CD4-positive, alpha-beta T cell treated with Interleukin-10 for 1 hour (primary cell): ENCODE measurements at places on chromosomes 6 and 20.

- DNase-seq, result no peak
Observed at GRCh38 chr6:70527071-70527737, 39.5 kb upstream of the SDHAF4 start.

GRCh38 chr20:17867131-17867925 is 101.3 kb downstream of the SNX5 start:
- no peak for DNase-seq

- DNase-seq, result no peak
Observed at GRCh38 chr6:12229332-12229731, 60.8 kb upstream of the EDN1 start.

- no peak for DNase-seq
Observed at GRCh38 chr20:5825130-5825719, 75.0 kb downstream of the SHLD1 start.

DNA sequence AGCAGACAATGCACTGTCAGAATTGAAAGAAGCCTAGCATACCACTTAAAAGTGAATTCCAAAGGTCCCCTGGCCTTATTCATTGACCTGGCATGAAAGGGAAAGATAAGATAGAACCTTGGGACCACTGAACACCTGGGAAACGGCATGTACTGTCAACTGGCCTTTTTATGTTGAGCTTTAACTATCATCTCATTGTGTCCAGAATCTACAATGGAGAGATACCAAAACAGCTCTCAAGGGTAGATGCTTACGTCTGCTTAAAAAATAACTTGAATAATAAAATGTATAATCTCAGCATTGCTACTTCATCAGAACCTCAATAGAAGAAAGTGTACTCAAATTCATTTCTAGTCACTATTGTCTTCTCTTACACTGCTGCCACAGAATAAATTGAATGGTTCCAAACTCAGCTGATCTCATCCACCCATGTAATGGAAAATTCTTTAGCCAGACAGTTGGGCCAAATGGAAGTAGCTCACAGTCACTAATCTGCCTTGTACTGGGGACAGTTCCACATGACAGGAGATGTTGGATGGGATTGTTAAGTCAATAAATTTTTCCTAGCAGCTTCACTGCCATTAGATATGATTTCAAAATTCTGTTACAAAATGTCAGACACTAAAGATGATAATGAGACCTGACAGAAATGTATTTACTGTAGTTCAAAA is 93.8 kb downstream of the MLIP start:
- no peak for DNase-seq

GRCh38 chr6:7166410-7167293 is 58.9 kb downstream of the RREB1 start:
- no peak for DNase-seq

DNA sequence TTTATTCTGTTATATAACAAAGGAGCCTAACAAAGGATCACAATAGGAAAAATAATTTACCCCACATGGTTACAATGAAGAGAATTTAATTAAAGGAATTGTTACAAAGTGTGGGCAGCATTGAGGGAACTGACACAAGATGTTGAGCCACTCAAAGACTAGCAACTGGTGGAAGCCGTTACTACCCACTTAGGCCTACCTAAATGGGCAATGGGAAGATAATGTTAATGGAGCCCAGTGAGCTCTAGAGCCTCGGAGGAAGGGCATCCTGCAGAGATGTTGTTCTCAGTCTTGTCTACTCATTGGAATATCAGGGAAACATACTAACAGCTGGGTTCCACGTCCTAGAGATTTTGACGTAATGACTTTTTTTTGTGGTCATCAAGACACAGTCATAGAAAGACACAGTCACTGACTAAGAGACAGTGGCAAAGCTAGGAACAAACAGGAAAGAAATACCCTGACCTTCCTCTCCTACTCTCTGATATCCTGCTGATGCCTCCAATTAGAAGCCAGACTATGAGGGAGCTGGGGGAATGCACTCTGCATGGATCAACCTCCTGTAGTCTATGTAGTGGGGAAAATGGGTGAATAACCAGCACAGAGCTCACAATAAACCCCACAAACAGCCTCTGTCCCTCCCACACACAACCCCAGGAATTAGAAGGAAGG is 523.8 kb upstream of the FLRT3 start:
- no peak for DNase-seq

GRCh38 chr6:105898286-105898685 is 187.8 kb upstream of the PRDM1 start:
- no peak for DNase-seq

DNA sequence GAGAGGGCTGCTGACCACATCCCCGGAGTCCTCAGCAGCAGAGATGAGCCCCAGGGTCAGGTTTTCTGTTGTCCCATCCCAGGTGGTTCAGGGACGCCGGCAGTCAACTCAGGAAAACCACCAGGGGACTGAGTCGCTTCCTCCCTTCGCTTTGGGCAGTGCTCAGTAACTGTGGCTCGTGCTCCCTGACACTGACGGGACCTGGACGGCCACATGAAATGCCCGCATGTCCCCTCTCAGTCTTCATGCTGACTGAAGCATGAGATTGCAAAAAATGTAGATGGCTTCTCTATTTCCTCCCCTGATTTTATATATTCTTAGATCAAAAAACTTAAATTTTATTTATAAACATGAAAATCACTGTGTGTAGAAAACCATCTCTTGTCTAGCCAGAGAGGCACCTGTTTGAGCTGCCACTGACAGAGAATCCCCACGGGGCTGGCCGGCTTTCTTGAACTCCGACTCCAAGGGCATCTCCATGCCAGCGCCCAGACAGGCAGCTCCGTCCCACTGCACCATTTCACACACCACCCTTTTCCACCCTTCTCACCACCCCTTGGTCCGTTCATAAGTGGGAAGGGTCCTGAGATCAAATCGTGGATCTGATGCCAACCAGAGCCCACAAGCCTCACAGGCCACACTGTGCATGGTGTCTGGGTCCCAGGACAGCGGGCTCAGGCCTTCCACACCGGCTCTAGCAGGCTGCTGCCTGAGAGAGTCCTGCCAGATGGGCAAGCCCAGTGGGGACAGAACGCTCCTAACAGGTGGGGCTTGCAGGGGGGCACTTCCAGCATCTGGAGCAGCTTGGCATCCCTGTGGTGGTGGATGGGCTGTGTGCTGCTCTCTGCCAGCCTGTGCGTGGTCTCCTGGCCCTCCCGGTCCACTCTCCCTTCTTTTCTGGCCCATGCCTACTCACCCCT is 98.2 kb downstream of the SMOC2 start:
- DNase-seq, result no peak

- DNase-seq, result no peak
Observed at GRCh38 chr6:113744861-113745260, 112.3 kb upstream of the MARCKS start.

DNA sequence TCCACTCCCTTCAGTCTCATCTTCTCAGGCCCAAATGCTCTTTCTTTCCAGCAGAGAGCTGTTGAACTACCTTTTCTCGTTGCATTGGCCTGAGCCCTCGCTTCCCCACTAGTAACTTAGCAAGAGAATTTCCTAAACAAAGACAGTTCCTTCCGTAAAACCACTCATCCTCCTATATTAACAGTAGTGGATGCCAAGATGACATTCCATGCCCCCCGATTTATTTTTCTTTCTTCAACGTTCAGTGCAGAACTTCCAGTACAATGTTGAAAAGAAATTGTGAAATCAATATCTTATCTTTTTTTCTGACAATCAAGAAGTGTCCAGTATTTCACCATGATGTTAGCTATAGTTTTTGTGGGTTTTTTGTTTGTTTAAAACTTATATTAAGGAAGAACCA is 45.8 kb downstream of the SOX4 start:
- DNase-seq, result no peak

DNA sequence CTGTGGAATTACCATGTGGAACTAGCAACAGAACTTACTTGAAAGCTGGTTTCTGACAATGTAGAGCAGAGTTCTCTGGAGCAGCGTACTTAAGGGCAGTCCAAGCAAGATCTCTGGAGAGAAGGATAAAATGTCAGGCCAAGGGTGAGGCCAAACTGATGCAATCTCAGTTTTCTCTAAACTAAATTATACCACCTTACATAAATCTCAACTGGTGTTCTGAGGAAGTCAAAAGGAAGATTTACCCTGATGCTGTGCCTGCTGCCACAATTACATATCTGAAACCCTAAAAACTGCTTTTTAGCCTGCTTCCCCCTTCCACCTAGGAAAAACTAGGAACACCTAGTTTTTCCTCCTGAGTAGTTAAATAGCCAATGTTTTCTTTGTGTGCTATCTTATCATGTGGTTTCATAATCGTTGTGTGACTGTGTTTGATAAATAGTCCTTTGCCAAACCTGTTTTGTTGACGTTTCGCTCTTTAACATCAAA is 28.1 kb downstream of the NCOA7 start:
- DNase-seq, result no peak

DNA sequence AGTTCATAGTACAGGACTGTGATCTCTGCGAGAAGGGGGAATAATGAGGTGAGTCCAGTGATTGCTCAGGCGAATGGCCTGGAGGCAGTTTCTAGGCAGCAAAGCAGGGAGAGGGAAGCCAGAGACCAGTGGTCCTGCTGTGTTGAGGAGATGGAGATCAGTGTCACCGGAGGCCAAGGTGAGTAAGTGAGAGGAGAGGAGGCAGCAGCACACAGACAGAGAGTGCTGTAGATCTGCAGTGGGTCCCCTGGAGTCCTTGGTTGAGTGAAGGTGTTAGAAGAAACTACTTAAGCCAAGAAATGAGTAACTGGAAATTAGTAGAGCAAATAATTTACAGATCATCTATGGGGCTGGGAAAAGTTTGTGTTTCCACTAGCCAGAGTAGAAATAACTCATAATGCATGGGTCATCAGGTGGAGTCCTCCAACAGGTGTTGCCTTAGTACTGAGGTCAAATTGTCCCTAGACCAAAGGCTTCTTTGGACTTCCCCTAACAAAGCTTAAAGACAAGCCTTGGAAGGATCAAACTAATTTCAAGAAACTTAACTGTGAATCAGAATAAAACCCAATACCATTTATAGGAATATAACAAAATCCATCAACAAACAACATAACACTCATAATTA is 13.6 kb downstream of the HEBP2 start:
- DNase-seq, result no peak

DNA sequence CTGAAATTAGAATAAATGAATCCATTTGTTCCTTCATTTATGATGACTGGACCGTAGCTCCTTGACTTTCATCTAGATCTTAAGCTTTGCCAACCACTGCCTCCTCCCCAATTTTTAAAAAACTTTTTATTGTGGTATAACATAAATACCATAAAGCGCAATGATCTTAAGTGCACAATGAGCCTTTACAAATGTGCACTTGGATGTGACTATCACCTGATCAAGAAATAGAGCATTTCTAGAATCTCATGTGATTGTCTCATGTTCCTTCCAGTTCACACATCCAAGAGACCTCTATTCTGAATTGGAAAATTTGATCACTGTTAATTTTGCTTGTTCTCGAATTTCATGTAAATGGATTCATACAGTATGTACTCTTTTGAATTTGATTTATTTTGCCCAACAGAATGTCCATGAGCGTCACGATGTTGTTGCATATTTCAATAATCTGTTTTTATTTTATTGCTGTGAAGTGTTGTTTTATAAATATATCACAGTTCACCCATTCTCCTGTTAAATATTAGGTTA is 442.2 kb downstream of the CDKAL1 start:
- no peak for DNase-seq

DNA sequence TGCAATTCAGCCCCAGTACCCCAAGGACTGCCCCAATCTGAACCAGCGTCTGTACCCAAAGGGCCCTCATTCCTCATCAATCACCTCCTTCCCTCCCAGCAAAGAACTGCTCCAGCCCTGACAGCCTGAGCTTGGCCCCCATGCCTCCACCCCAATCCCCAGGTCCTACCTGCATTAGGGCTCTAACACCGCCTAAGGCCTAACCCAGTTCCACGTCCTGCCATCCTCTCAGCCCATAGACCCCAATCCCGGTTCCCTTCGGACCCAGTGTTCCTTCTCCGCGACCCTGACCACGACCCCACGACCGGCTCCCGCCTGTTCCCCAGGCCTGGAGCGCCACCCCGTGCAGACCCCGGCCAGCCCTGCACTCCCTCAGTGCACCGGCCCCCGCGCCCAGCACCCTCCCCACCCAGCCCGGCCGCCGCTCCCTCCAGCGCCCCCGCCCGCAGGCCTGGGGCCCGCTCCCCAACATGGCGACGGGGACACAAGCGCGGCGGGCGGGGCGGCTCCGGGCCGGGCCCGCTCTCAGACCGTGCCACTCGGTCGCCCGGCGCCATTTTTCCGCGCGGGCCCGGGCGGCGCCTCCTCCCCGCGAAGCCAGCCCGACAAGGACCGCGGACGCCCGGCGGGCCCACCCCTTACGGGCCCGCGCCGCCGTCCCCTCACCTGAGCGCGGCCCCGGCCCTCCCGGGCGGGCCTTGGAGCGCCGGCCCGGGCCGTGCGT is 483 bp downstream of the NCOA6 start:
- peak; percentile 75 for DNase-seq

GRCh38 chr20:19252451-19253120 is 40.1 kb downstream of the SLC24A3 start:
- DNase-seq, result no peak

DNA sequence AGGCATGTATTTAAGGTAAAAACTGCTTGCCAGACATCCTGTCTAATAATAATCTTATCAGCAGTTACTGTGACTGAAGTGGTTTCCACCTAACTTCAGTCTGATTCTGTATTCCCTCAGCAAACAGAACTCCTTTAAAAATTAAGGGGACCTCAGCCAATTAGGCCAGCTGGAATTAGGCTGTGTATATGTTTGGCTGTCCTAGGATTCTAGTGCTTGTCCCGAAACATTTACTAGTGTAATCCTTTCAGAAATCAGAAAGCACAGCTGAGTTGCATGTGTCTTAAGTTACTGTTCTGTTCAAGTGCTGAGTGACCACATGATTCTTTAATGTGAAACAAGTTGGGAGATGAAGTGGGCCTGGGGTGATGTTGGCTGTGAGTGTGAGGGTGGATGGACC is 120.9 kb upstream of the SUPT3H start:
- DNase-seq, result no peak

DNA sequence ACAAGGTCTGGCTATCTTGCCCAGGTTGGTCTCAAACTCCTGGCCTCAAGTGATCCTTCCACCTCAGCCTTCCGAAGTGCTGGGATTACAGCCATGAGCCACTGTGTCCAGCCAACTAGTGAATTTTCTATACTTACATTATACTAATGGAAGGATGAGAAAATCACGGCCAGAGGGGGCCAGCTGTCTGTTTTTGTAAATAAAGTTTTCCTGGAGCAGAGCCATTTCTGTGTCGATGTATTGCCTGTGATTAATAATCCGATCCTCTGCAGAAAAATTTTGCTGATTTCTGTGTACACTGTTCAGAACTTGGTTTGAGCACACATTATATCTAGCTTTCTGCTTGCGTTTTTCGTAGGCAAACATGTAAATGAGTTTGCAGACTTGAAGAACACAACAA is 28.8 kb downstream of the PTPRT start:
- no peak for DNase-seq

- no peak for DNase-seq
Observed at GRCh38 chr20:39903806-39904465, 785.1 kb downstream of the MAFB start.

GRCh38 chr20:1536893-1537730 is 20.4 kb downstream of the SIRPD start:
- no peak for DNase-seq
